ENCODE measurements at places on chromosomes 2 and 18. TPM values are rescaled to one million over a fixed set of nuclear protein-coding genes. Genes with fewer than 3 reads are reported as not detected.

The MPP4 gene
- polyA plus RNA-seq, result not detected

The DPP4 gene
- 124 TPM for polyA plus RNA-seq

The TCF7L1 gene
- polyA plus RNA-seq, result not detected

The CXCR4 gene
- 368 TPM for polyA plus RNA-seq

The PTPN2 gene
- 80.0 TPM for polyA plus RNA-seq

The GPR39 gene
- not detected for polyA plus RNA-seq

The CAVIN2 gene
- not detected for polyA plus RNA-seq

The UGT1A10 gene
- polyA plus RNA-seq, result not detected

The LYPD6 gene
- not detected for polyA plus RNA-seq

The SEPTIN10 gene
- 3.3 TPM for polyA plus RNA-seq

The FN1 gene
- 1.2 TPM for polyA plus RNA-seq

The UGT1A8 gene
- not detected for polyA plus RNA-seq

The E2F6 gene
- polyA plus RNA-seq, result 3.2 TPM

The IL36A gene
- polyA plus RNA-seq, result 0.56 TPM

DNA sequence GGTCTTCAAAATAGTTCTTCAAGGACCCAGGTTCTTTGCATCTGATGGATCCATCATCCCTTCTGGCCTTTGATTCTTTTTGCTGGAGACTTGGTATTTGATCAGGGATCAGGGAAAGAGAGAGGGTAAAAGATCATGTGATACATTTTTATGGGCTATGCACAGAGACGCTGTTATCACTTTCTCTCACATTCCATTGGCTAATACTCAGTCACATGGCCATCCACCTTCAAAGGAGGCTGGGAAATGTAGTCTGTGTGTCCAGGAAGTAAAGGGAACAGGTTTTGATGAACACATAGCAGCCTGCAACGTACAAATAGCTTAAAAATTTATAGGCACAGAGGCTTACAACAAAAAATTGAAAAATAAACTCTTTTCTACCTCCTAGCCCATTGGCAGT, 629.6 kb upstream of the FANCL start:
- no peak for DNase-seq

GRCh38 chr2:128786741-128787478, 468.2 kb upstream of the HS6ST1 start:
- DNase-seq, result no peak

GRCh38 chr2:38634684-38635083, 31.2 kb upstream of the GALM start:
- DNase-seq, result no peak

GRCh38 chr2:1626271-1626681, 118.0 kb downstream of the PXDN start:
- no peak for DNase-seq

DNA sequence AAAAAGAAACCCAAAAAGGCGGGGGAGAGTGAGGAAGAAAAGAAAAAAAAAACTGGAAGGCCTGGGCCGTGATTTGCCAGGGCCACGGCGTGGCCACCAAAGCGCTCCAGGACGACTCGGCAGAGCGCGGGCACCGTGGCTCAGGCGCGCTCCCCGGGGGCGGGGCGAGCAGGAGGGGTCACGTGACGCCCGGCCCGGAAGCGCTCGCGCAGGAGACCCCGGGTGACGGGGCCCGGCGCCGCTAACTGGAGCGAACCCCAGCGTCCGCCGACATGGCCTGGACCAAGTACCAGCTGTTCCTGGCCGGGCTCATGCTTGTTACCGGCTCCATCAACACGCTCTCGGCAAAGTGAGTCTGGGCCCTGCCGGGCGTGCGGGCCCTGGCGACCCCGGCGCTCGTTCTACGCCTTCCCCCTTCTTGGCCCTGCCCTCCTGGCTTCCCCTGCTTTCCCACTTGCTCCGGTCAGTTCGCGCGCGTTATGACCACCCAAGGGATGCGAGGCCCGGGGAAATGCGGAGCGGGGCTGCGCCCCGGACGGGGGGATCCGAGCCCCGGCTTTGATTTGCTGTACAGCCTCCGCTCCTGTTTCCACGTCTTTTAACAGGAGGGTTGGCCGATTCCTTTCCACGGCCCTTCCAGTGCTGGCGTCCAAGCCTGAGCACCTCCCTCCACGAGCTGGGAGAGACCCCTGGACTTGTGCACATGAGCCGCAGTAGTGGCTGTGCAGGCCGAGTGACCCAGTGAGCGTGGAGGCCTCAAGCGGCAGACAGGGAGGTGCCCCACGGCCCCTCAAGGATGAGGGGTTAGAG, at the start of gene SLC35F6:
Gene SLC35F6 (plus strand): TSS at position 207 of the 810 bp plus-strand sequence. CDS start 66 bp downstream, at position 273.
- peak; percentile 86 for DNase-seq

- no peak for DNase-seq
Observed at GRCh38 chr2:45973426-45973825, 322.0 kb downstream of the PRKCE start.

GRCh38 chr18:76495435-76496193, 572 bp upstream of the ZNF516 start:
- no peak for DNase-seq

- peak; percentile 55 for DNase-seq
Observed at GRCh38 chr2:218981881-218982585, 3.0 kb downstream of the FEV start.

DNA sequence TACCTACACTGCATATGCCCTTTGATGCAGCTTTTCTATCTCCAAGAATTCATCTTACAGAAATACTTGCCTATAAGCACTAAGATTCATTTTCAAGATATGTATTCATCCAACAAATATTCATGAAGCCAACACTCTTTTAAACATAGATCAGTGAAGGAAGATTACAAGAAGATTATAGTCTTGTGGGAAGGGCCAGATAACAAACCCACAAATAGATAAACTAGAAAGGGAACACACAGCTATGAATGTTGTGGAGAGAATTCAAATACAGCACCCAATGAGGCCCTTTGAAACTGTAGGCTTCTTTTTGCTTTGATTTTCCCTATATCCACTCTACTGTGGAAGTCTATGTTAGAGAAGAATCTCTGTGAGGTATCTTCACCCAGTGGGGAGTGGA, 186.7 kb upstream of the RBMS1 start:
- no peak for DNase-seq

DNA sequence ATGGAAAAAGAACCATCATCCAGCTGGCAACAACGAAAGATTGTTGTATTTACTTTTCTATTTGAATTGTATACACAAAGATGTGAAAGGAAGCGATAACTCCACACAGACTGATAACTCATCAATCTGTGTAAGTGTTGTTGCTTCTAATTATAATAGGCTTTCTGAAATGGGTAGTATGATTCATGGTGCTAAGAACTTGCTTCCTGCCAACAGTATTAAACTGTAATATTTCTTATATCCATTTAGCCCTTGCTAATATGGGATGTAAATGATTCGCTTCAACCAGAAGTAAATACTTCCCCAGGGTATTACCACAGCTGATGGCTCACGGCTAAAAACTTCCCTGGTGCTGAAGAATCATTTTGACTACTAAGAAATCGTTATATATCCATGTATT, 70.2 kb downstream of the TMEM163 start:
- DNase-seq, result no peak

GRCh38 chr2:195316486-195316885, 340.5 kb upstream of the SLC39A10 start:
- DNase-seq, result no peak

DNA sequence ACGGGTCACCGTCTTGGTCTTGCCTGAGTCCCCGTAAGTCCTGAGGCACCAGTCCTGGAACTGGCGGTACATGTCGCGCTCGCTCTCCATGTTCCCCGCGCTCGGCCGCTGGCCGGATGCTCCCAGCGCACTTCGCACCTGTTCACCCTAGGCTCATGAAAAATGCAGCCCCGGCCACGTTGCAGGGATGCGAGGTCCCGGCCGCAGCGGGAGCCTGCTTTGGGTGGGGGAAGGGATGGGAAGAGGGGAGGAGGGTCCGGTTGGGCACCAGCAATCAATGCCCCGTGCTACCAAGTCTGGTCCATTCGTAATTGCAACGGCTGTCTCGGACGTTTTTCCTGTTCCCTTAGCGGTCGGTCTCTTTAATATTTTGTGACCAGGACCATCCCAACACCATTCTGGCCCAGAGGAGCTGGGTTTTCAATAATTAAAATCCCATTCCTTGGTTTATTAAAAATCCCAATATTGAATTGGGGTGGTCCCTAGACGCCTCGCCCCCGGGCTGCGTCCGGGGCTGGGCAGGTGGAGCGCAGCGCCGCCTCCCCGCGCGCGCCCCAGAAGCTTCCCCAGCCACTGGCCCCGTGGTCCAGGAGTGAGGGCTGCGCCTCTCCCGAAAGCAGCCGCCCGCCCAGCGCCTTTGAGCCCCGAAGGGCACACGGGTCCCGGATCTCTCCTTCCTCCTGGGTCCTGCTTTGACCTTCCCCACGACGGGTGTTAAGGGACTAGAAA, 1.4 kb downstream of the NOL4 start:
- no peak for DNase-seq

DNA sequence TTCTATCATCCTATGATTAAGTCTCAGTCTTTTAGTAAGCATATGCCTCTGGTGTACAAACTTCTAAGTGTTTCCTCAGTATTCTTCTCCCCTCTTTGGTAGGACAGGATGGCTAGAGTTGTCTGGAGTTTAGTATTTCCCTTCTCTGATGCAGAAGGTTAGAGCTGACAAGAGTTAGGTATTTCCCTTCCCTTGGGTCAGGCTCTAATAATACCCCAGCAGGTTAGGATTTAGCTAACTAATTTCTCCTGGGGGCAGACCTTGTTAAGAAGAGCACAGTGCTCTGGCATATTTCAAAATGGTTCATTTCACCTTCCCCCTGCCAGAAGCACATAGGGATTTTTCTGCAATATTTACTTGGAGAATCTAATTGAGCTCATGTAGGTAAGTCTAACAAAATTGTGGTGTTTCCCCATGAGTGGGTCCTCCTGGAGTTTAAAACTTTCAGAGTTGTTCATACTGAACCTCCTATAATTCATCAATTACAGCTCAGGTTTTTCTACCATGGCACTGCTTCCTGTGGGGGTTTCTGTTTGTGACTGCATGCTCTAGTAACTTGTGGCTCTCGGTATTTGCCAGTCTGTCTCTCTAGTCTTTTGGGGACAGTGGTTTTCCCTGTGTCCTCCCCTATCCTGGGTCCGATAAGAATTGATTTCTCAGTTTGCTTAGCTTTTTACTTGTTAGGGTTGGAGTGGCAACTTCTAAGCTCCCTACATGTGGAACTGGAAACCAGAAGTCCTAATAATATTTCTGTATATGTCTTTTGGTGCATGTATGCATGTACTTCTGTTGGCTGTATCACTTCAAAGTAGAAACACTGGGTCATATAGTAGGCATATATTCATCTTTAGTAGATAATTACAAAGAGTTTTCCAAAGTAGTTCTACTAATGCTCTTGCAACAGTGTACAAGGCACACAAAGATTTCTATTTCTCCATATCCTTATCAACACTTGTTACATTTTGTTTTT, 77.7 kb downstream of the GDF7 start:
- DNase-seq, result no peak

- DNase-seq, result no peak
Observed at GRCh38 chr2:120735746-120736170, at the start of gene GLI2. TSS of gene GLI2 (plus strand) at chr2:120735868. CDS start at chr2:120797321, 61,453 bp downstream.

GRCh38 chr2:96143231-96143847, 1.9 kb downstream of the DUSP2 start:
- no peak for DNase-seq

DNA sequence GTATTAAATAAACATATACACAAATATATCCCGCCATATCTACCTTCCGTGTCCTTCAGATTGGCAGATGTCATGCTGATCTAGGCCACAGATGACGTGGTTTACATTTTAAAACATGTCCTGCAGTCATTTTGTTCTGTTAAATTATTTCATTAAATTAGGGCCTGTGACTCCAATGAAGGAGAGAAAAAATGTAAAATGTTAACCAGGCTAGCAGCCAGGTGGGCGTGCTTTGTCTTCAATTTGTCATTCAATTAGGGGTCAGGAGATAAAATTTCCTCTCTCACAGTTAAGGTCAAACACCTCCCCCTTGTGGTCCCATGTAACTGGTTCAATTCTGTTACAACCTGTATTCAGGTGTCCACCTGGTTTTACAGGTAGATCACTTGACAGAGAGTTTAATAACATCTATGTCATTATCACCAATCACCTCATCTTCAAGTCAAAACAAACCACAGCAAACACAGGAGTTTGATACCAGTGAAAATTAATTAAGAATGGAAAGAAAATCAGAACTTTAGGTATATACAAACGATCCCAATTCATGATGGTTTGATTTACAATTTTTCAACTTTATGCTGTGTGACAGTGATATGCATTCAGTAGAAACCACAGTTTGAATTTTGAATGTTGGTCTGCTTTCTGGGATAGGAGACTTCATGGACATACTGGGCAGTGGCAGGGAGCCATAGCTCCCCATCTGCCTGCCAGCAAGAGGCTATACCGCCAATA, 339.4 kb downstream of the CMPK2 start:
- no peak for DNase-seq

DNA sequence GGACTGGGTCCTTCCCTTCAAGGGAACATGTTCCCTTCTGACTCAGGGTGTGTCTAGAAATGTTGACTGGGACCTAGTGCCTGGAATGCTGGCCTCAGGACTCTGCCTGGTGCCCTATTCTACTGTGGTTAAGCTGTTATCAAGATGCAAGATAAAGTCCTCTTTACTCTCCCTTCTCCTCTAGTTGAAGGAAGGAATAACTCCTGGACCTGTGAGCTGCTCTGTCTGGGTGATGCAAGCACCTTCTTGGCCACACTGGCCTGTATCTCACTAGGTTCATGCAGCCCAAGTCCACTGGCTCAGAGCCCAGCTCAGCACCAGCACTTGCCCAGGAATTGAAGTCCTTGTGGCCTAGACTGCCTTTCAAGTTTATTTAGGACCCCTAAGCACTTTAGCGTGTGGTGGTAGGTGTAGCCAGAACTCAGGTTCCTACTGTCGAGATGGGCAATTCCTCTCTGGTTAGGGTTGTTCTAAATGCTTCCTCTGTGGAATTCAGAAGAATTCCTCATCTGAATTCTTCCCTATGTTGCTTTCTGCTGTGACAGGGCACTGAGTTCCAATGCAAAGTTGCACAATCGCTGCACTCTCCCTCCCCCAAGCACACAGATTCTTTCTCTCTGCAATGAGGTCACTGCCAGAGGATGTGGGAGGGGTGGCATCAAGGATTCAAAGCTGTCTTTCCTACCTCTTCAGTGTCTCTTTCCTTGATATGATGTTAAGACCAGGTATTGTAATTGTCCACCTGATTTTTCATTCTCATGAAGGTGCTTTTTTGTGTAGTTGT, 54.7 kb downstream of the VWC2L start:
- no peak for DNase-seq

- DNase-seq, result no peak
Observed at GRCh38 chr2:176136374-176137251, 7.1 kb downstream of the HOXD8 start.

- DNase-seq, result peak; percentile 17
Observed at GRCh38 chr2:238240757-238241711, 1.2 kb upstream of the HES6 start.

DNA sequence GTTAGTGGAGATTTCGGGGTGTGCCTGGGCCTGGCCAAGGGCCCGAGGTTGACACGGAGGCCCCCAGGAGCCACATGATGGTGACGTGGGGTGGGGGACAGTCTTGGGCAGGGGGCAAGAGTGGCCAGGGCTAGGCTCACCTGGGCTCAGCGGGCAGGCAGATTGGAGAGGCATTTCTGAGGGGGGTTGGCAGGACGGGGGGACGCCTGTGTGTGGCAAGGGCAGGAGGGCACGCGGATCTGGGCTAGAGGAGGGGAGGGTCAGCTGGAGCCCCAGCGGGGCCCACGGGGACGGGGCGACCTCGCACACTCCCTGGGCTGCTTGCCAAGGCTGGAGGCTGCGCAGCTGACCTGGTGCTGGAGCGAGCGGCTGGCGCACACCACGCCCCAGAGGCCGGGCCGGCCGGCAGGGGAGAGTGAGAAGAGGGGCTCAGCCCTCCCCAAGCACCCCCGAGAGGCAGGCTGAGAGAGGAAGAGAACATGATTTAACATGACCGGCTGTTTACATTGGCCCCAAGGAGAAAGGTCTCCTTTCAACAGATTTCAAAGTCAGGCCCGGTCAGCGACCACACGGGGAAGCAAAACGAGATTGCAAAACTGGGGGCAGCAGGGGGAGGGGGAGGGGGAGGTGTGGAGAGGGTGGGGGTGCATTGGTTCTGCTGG, 38.0 kb upstream of the SNED1 start:
- DNase-seq, result no peak

Measured in CD4-positive, alpha-beta memory T cell (primary cell).